ENCODE measurements at places on chromosomes 2 and 18.

GRCh38 chr2:134527381-134527780, 191.4 kb downstream of the TMEM163 start:
- no peak for DNase-seq

DNA sequence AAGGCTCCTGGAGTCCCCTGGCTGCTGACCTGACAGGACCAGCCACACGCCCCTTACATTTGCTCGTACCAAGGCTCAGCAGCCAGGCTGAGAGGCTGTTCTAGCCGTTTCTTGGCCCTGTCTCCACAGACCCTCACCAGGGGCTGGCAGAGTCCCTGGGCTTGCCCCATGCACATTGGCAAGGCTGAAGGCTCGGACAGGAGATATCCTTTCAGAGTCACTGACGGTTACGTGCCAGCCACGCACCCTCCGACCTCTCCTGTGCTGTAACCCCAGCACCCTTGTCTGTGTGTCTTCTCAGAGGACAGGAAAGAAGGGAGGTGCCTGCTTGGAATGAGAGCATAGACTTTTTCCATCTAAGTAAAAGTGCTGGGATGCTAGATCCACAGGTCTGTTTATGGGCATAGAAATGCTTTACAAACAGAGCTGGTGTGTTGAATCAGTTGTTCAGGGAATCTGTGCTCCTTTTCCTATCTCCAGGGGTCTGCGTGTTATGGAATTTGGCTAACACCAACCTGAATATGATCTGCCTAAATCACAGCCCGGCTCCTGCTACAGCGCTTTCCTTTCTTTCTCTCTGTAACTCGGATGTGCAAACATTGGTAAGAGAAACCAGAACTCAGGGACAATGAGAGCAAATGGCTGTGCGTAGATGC, 41.0 kb downstream of the COPS8 start:
- DNase-seq: no peak

DNA sequence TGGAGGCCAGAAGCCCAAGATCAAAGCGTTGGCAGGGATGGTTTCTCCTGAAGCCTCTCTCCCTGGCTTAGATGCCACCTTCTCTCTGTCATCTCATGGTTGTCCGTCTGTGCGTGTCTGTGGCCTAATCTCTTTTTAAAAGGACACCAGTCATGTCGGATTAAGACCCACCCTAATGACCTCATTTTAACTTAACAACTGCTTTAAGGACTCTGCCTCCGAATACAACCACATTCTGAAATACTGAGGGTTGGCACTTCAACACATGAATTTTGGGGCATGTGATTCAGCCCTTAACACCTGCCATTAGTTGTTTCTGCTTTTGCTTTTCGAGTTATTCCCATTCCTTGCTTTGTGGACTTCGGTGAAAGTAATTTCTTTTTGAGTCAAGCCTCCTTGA, 97.8 kb upstream of the SMIM21 start:
- DNase-seq: no peak

DNA sequence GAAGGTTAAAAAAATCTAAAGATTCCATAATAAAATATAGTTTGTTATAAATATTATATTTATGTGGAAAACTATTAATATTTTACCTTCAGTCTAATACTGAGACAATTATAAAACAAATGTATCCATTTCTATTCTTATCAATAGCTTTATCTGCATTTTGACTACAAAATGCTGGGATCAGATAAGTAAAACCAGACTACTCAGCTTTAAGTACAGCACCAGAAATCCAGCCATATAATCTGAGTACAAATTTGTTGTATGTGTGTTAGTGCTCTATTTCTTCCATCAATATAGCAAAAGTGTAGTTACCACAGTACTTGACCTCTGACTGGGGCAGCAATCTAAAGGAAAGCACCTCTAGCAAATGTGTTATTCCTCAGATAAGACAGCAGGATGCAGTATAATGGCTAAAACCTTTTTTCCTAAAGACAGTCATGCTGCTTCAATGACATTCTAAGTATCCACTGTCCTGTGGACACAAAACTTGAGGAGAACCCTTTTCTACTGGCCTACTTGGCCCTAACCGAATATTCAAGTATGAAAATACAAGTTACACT, 68.1 kb downstream of the OLA1 start:
- no peak for DNase-seq

- no peak for DNase-seq
Measured at GRCh38 chr2:81894451-81894990, 1590.0 kb upstream of the LRRTM1 start.

DNA sequence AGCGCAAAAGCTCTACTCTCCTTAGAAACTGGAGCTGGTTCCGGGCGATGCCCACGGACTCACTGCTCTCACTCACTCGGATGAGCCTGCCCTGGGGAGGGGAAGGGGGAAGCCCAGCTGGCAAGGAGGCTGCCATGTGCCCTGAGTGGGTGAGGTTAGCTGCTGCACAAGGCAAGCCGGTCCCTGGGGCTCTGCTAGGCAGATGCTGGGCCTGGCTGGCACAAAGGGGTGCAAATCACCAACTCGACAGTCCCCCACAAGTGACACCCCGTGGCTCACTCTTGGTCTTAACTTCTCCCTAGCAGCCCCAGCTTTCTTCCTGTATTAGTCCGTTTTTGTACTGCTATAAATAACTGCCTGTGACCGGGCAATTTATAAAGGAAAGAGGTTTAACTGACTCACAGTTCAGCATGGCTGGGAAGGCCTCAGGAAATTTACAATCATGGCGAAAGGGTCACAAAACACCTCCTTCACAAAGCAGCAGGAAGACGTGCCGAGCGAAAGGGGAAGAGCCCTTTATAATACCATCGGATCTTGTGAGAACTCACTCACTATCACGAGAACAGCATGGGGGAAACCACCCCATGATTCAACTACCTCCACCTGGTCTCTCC, 33.2 kb downstream of the ADCY3 start:
- no peak for DNase-seq

- no peak for DNase-seq
Measured at GRCh38 chr2:29129586-29130281, 14.5 kb downstream of the CLIP4 start.

GRCh38 chr2:9178904-9179571, 27.6 kb upstream of the ASAP2 start:
- DNase-seq: no peak

DNA sequence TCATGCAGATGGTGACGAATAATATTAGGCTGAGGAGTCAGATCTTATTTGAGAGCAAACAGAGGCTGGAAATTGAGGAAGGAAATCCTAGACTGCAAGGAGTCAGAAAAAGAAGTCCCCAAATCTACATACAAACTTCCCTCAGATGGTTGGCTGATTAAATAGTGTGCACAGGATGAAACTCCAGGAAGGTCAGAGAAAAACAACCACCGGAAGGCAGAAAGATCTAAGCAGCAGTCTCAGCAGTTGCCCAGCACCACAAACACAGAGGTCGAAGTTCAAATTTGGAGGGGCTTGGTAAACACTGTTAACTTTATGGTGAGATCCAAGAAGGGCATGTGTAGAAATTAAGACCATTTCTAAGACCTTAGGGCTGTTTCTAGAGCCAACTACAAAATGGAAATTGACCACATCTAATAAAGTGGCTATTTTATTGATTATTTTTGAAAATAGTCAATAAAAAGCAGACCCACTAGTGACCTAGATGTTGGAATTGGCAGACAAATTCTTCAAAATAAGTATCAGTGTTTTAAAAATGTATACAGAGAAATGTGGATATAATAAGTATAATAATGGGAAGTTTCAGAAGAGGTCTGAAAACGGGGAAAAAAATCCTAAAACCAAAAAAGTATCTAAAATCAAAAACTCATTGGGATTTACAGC, 134.8 kb downstream of the GALNT1 start:
- DNase-seq: no peak

DNA sequence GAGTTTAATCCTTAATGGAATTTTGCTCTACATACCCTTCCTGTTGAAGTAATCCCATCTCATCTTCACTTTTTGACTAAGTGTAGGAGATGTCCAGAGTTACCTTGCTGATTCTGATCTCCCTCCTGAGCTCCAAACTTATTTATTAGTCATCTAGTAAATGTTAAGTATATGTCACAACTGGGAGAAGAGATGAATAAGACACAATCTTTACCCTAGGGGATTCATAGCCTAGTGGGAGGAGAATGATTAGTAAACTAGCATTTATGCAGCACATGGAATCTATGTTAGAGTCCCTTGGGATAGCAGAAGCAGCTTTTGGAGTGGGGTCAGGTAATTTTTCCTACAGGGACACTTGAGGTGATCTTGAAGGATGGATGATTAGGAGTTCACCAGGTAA, 20.7 kb downstream of the ACVR2A start:
- no peak for DNase-seq

GRCh38 chr2:239402666-239403065, 1.8 kb upstream of the HDAC4 start:
- DNase-seq: no peak

DNA sequence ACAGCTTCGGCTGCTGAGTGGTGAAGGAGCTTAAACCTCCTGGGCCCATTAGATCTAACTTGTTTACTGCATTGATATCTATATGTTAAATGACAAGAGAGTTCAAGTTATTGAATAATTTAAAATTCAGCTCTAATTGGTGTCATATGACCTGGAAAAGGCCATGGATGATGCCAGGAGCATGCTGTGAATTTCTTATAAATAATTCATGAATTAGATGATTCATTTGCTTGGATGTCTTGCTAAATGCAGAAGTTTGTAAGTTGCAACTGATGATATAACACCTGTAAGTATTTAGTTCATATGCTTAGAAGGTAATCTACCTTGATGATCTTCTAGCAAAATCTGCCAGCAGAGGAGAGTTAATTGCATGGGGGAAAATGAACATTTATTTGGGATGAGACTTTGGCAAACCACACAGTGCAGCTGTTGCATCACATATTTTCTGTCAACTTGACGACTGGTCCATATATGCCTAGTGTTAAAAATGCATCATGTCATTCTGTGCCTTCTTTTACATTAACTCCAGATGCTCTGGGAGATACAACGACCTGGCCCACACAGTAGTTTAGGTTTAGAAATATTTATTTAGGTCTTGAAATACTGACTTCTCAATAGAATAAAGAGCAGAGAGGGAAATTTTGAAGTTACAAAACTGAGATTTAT, 226.3 kb downstream of the KIAA1328 start:
- DNase-seq: no peak

DNA sequence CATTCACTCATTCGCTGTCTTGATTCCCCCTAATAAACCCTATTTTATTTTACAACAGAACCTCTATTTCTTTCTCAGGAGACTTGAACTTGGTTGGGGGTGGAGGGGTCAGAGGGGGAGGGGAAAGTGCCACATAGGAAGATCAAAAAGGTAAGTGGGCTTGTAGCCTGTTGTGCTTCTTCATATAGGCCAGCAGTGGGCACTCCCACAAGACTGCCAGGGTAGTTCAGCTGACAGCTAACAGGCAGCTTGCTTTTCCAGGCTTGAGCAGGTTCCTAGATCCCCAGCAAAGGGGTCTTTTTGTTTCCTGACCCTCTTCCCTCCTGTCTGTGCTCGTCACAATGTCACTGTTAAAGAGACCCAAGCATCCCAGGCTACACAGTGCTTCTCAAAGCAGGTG, 829 bp upstream of the KIAA2012 start:
- DNase-seq: no peak

DNA sequence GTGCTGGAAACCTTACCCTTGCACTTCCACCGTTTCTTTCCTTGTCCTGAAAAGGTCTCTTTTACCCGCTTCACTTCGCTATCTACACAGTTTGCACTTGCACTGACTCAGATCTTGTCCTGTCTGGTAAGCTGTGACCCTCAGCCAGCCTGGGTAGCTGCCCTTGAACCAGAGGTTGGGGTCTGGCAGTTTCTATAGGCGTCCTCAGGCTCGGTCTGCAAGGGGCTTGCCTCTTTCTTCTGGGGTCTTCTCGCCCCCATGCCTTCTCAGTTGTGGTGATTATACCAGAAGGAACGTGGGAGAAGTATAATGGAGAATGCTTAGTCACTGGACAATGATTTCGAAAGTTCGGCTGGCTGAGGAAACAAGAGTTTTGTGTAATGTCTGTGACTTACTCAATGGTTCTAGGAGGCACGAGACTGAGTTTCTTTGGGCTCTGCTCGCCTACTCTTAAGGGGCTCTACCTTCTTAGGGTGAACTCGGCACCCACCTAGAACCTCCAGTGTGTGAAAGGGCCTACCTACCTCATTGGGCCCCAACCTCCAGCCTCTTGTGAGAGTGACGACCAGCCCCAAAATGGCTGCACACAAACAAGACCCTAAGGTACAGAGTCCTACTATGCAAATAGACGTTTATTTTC, 6.9 kb upstream of the STAT1 start:
- DNase-seq: no peak

DNA sequence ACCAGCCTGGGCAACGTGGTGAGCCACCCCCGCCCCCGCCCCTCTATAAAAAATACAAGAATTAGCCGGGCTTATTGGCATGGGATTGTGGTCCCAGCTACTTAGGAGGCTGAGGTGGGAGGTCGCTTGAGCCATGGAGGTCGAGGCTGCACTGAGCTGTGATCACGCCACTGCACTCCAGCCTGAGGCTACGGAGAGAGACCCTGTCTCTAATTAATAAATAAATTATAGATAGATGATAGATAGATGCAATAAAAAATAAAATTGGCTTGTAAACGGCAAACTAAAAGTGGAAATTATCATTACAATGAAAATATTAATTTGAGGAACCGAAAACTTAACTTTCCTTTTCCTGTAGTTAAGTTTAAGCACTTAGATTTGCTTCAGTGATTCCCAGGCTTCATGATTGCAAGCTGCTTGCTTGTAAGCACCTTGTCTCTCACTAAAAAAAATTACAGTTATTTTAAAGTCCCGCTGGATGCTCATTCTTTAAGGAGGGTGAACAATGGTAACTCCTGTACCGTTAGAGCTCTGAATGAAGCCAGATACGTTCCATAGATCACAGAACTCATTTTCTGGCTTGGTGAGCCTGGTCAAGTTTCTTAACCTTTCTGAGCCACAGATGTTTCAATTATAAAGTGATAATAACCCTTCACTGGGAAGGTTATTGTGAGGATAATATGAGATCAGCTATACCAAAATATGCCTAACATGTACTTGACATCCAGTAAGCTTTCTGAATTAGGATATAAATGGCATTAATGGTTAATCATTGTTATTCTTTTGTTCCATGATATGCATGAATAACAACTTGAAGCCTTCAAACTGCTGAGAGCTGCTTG, 9.3 kb upstream of the NARS1 start:
- DNase-seq: no peak

DNA sequence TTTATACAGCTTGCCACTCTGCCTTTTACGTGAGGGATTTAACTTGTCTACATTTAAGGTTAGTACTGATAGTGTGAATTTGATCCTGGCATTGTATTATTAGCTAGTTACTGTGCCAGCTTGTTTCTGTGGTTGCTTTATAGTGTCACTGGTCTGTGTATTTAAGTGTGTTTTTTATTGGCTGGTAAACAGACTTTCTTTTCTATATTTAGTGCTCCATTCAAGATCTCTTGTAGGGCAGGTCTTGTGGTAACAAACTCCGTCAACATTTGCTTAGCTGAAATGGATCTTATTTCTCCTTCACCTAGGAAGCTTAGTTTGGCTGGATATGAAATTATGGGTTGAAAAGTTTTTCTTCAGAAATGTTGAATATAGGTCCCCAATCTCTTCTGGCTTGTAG, 1971.0 kb upstream of the LRRTM1 start:
- no peak for DNase-seq

- DNase-seq: no peak
Measured at GRCh38 chr2:73717251-73717606, 19.9 kb downstream of the TPRKB start.

All from activated T-cell treated with anti-CD3 and anti-CD28 coated beads for 4 hours (primary cell).